NCI-H226 (cell line): ENCODE measurements at places on chromosomes 11 and 22.
A peak's percentile ranks its signal among the peaks of the same experiment; 100 is the strongest.

- DNase-seq, result no peak
Measured at GRCh38 chr22:39353346-39353745, 3.6 kb downstream of the SYNGR1 start.

DNA sequence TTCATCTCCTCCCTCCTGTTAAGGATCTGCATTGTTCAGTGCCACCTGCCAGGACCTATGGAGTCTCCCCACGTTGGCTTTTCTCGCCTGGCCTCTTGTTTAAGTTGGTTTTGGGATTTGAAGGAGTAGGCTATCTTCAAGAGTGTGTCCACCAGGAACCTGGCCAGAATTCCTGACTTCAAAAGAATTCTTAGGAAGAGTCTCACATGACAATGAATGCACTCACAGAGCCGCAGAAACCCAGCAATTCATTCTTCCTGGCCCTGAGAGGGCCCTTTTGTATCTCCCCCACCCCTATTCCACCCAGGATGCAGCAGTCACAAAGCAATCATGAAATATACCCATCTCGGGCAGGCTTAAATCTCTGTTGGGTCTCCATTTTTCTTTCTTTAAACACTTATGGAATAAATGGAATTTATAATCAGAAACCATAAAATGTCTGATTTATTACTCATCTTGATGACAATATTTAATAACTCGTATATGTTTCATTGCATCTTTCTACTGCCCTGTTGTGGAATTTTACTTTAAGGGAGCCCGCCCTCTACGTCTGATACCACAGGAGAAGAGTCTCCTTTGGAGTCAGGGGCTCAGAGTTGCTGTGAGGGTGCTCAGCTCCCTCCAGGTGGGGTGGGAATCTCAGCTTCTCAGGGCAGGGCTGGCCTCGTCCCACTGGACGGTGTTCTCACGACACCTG, 507.0 kb downstream of the NTM start:
- DNase-seq, result no peak

GRCh38 chr11:66878474-66878873, 21.6 kb downstream of the LRFN4 start:
- no peak for DNase-seq

DNA sequence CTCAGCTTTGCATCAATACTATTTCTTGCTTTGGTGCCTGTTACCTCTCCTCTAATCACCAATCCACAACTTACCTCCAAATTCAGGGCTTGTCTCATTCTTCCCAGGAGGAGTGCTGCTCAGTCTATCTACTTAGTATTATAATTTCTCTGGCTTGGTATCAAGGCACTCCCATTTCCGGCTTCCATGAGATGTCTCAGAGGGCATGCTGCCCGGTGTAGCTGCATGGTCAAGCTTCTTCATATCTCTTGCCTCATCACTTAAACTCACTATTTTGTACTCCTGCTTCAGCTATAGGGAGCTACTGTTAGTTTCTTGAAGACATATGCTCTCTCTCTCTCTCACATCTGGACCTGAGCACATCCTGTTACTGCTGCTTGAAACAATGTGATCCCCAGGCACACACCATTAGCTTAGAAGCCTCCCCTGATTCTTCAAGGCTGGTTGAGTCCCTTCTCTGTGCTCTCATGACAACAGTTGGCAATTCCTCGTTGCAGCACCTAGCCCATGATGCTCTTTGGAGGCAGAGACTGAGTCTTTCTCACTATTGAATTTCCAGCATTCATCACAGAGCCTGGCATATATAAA, 182.8 kb upstream of the SYN3 start:
- peak; percentile 68 for DNase-seq

DNA sequence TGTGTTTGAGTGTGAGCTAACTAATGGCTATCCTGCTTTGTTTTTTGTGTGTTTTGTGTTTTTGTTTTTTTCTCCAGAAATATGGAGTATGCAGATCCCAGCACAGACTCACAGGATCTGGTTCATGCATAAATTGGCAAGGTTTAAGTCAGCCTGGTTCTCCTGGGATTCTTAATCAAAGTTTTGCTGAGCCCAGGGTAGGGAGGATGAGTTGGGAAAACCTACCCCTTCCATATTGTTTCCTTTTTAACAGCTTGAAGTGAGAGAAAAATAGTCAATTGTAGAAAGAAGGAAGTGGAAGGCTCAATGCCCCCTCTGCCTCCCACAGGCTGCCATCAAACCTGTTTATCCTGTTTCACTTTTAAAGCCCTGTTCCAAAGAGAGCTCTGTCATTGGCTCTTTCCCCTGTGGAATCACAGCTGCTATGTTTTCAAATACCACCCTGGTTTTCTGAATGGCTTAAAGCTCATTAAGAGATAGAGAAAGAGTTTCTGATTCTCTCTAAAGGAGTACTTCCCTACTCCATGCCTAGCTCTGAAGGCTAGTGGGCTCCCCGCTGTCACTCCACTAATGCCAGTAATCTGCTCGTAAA, 23.4 kb upstream of the CADM1 start:
- no peak for DNase-seq

DNA sequence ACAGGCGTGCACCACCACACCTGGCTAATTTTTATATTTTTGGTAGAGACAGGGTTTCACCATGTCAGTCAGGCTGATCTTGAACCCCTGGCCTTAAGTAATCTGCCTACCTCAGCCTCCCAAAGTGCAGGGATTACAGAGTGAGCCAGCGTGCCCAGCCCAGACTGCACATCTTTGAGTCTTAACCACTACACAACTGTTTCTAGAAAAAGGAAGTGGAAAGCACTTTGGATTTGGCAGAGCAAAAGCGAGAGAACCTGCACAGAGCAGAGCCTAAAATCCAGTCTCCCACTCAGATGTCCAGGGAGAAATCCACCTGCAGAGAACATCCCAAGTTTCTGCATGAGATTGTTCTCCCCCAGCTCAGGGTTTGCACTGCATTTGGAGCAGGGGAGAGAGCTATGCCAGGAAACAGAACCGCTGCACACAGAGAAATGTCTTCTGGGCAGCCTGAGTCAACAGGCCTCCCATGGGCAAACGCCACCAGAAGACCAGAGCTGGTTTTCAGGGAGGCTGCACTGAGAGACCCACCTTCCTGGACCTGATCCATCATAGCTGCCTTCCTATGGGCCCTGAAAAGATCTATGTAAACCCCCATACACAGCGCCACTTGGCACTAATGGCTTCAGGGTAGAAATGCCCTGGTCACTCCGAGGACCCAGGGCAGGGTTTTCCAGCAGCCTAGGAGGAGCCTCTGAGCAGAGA, 54.0 kb downstream of the RPUSD4 start:
- no peak for DNase-seq

- no peak for DNase-seq
Measured at GRCh38 chr11:1943576-1943975, 3.6 kb upstream of the MRPL23 start.

GRCh38 chr11:122863704-122864326, 18.7 kb upstream of the JHY start:
- no peak for DNase-seq

GRCh38 chr11:131809203-131809918, 438.9 kb downstream of the NTM start:
- no peak for DNase-seq

- DNase-seq, result no peak
Measured at GRCh38 chr11:127678631-127679030, 678.1 kb upstream of the KIRREL3 start.

DNA sequence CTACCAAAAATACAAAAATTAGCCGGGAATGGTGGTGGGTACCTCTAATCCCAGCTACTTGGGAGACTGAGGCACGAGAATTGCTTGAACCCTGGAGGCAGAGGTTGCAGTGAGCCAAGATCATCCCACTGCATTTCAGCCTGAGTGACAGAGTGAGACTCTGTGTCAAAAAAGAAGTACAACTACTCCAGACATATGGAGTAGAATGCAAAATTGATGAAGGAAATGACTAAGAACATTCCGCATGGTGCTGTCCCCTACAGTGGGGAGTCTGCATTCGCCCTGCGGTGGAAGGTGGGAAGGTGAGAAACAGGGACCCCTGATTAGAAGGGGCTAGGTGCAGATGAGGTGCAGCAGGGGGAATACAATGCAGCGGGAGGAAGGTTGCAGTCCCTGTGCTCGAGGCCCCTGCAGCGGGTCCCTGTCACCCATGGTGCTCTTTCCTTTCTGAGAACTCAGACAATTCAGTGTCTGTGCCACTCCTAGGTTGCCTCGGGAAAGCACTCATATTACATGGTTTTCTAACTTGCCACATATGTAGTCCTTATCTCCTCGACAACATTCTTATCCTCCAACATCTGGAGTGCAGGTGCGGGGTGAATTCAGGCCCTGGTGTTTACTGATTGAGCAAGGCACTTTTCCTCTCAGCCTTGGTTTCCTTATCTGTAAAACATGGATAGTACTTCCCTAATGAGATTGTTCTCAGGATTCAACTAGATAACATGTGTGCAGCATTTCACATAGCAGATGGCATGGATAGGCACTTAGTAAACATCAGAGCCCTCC, 5.2 kb downstream of the POLD4 start:
- DNase-seq, result no peak

- DNase-seq, result no peak
Measured at GRCh38 chr22:17914474-17914873, 109.9 kb downstream of the MICAL3 start.

GRCh38 chr11:7563281-7563680, 49.5 kb downstream of the PPFIBP2 start:
- DNase-seq, result no peak

- DNase-seq, result no peak
Measured at GRCh38 chr11:69664901-69665300, 10.3 kb downstream of the LTO1 start.

GRCh38 chr11:125512106-125512505, 16.0 kb upstream of the FEZ1 start:
- DNase-seq, result no peak

GRCh38 chr11:122345586-122345985, 229.6 kb upstream of the BLID start:
- no peak for DNase-seq

DNA sequence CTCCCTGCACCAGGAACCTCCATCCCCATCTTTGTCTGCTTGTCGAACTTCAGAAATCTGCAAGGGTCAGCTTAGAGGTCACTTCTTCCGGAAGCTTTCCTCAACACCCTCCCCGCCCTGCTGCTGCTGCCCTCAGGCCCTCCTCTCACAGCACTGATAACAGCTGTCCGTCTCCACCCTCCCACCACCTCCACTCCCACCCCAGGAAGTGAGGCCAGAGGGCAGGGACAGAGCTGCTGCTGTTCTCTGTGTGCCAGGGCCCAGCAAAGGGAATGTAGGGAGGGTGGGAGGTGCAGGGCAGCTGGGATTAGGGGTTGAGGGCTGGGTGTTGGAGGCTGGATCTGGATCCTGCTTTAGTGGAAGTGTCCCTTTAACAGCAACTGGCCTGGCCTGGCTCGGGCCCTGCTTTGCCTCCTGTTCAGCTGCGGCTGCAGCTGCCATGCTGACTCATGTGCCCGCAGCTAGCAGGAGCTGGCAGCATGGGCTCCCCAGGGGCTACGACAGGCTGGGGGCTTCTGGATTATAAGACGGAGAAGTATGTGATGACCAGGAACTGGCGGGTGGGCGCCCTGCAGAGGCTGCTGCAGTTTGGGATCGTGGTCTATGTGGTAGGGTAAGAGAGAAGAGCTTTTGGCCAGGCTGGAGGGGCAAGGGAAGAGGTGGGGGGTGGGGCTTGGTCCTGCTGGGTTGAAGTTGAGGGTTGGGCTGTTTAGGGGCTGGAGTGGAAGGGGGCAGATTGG, at the start of gene P2RX6:
TSS of gene P2RX6 (plus strand) at position 440 of the 740 bp plus-strand sequence. CDS start at position 450, 10 bp downstream.
- DNase-seq, result peak; percentile 81

GRCh38 chr22:48868554-48868953, 959.1 kb downstream of the BRD1 start:
- no peak for DNase-seq

DNA sequence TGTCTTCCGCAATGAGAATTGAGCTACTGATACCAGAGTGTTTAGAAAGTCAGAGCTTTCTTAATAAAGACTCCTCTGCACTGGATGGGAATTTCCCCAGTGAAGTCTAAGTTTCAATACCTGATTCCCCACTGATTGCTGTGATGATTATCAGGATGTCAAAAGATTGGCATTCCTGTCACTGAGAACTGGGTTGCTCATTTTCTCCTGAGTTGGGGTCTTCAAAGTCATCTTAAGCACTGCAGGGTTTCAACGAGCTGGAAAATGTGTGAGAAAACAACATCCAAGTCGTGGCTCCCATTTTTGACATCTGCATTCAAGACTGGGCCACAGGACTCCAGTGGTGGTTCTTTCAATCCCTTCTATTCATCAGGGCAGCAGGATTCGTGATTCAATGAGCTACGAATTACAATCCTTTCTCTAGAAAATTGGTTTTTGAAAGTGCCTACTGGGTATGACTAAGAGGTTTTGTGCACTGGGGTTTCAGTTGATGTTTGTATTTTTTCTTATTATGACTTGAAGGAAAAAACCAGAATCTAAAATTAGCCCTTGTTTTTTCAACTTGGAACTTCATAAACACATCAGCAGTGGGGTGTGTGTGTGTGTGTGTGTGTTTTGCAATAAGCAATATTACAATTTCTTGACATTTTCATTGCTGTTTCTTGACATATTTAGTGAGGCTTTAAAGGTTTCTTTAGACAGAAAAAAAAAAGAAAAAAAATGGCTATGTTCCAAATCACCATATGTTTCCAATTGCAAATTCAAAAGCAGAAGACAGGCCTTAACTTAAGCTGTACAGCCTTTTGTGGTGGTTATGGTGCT, 233.0 kb downstream of the FAM76B start:
- no peak for DNase-seq

DNA sequence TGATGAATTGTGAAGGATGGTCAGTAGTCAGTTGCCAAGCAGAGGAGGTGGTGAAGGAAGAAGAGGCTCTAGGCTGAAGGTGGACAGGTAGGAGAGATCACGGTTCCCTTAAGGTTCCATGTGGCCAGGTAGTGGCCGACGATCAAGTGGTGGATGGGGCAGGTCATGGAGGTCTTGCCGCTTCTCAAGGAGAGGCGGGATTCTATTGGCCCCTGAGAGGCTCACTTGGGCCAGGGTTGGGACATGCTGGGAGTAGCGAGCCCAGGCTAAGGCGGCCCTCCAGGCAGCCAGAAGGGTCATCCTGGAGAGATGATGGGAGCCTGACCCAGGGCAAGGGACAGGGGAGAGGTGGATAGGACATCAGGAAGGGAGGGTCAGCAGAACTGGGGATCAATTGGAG, 20.9 kb upstream of the TMPRSS4 start:
- DNase-seq, result no peak

GRCh38 chr11:134783234-134783633, 371.2 kb upstream of the B3GAT1 start:
- no peak for DNase-seq

GRCh38 chr22:39422721-39423120, 23.1 kb downstream of the TAB1 start:
- DNase-seq, result no peak

- no peak for DNase-seq
Measured at GRCh38 chr11:19561011-19561410, 151.6 kb upstream of the NAV2 start.

DNA sequence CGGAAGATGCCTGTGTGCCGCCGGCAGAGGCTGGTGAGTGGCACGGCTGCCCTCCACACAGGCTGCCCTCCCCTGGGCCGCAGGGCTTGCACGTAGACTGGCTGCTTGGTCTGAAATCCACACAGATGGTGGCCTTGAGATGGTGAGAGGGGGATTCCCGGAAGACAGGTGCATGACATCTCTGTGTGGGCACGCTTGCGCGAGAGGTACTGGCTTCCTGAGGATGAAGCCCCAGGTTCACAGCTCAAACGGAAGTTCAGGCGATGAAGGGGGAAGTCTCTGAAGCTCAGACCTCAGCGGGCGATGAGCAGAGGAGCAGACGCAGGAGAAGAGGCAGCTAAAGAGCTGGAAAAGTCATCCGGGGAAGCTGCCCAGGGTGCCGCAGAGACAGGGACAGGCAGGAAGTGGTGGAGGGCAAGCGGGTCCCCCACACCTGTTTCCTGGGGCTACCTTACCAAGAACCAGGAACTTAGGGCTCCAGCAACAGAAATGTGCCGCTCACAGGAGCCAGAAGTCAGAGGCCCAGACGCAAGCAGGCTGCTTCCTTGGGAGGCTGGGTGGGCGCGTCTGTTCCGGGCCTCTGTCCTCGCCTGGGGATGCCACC, 7.2 kb downstream of the CRELD2 start:
- no peak for DNase-seq
